ENCODE measurements at places on chromosomes 1 and 21.
A peak's percentile ranks its signal among the peaks of the same experiment; 100 is the strongest.

GRCh38 chr1:239733995-239734394 is 347.6 kb downstream of the CHRM3 start:
- DNase-seq = no peak

- peak; percentile 1 for DNase-seq
Observed at GRCh38 chr1:113811156-113811887, 954 bp downstream of the RSBN1 start.

- no peak for DNase-seq
Observed at GRCh38 chr1:33718186-33718585, 145.7 kb upstream of the HMGB4 start.

DNA sequence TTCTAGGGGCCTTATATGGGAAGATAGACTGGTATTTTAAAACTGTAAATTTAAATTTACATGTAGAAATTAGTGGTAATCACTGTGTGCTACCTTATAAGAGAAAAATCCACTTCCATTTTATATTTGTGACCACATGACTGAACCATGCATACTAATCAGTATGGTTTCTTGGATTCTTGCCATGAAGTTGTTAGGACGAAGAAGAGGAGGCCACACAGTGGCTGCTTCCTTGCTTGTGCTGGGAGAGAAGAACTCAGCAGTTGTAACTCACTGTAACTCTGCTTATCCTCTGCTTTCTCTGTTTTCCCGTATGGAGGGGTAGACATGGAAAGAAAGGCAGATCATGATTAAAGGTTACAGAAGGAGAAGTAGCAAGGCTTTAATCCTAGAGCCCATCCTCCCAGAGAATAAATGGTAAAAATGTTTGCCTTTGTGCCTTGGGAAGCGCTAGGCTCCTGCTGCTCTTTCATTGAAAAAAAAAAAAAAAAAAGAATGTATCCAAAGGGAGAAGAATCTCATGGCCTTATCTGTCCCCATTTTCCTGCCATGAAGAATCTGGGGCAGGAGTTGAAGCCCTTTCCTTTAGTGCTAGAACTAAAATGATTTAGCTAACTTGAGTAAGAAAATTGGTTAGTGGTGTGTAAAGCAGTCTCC is 32.4 kb downstream of the KCTD3 start:
- no peak for DNase-seq

- DNase-seq = no peak
Observed at GRCh38 chr1:50156241-50157010, 47.7 kb downstream of the ELAVL4 start.

- no peak for DNase-seq
Observed at GRCh38 chr1:1539310-1540089, 924 bp downstream of the TMEM240 start.

- DNase-seq = peak; percentile 80
Observed at GRCh38 chr1:210342986-210343780, 14.5 kb downstream of the HHAT start.

GRCh38 chr1:87295445-87296110 is 33.1 kb upstream of the LMO4 start:
- DNase-seq = no peak

GRCh38 chr1:98048751-98049325 is 128.0 kb upstream of the DPYD start:
- DNase-seq = no peak

- no peak for DNase-seq
Observed at GRCh38 chr1:164131949-164132348, 427.0 kb upstream of the PBX1 start.

Measured in naive B cell (primary cell).